ENCODE measurements at places on chromosomes 2 and 18. TPM values are rescaled to one million over a fixed set of nuclear protein-coding genes. Genes with fewer than 3 reads are reported as not detected.

Gene LTBP1
- total RNA-seq = 23.2 TPM

Gene RAD51AP2
- total RNA-seq = not detected

Gene PRKAG3
- total RNA-seq = not detected

Gene PCBP1
- 353 TPM for total RNA-seq

Gene REG1B
- not detected for total RNA-seq

Gene GKN2
- total RNA-seq = 4.3 TPM

Gene ALK
- total RNA-seq = not detected

Gene KLHL41
- total RNA-seq = 0.15 TPM

Gene ERMN
- total RNA-seq = not detected

Gene CCDC141
- total RNA-seq = not detected

Gene LIMS3
- not detected for total RNA-seq

Gene MRO
- total RNA-seq = 0.24 TPM

Gene COLEC12
- total RNA-seq = not detected

Gene NMUR1
- total RNA-seq = not detected

Gene UGT1A10
- 0.18 TPM for total RNA-seq

Gene UGT1A8
- total RNA-seq = not detected

Gene ABHD1
- total RNA-seq = 1.2 TPM

Gene VAMP5
- 0.31 TPM for total RNA-seq

Gene FBXO15
- 0.90 TPM for total RNA-seq

Gene CFAP65
- total RNA-seq = 0.11 TPM

Gene ZSWIM2
- not detected for total RNA-seq

Gene OSBPL6
- 7.2 TPM for total RNA-seq

Gene ACKR3
- total RNA-seq = 19.4 TPM

Gene KCNS3
- total RNA-seq = 1.1 TPM

Gene ACADL
- not detected for total RNA-seq

Gene ACVR1C
- 0.08 TPM for total RNA-seq

Gene STAT4
- 4.3 TPM for total RNA-seq

Gene OTX1
- 2.4 TPM for total RNA-seq

Gene KCNE4
- 0.65 TPM for total RNA-seq
